Uterus (tissue), 4 donors: ENCODE measurements at places on chromosomes 13 and 19. TPM values are rescaled to one million over a fixed set of nuclear protein-coding genes. Genes with fewer than 3 reads are reported as not detected.
A peak's percentile ranks its signal among the peaks of the same experiment; 100 is the strongest.

DNA sequence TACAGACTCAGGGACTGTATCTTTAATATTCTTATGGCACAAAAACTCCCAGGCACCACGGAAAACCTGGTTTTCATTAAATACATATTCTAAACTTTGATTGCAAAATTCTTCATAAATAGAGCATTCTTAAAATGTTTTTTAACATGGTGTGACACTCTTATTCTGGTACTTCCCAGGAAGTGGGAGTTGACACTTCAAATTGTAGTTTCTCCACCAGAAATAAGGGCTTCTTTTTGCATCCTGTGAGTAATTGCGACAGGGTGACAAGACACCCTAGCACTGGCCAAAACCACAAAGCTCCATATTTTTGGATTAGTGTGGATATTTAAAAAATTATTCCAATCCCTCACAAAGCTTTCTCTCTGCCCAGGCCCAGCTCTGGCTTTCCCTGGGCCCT, 43.6 kb upstream of the MTIF3 start:
- no peaks in the 10 kb centered on the region for H3K27me3 ChIP-seq
- H3K4me3 ChIP-seq: no peak overlapping the region
- H3K36me3 ChIP-seq: no peaks in the 10 kb centered on the region
- no peak for DNase-seq

The ZNF836 gene
- total RNA-seq: 29.0 TPM

DNA sequence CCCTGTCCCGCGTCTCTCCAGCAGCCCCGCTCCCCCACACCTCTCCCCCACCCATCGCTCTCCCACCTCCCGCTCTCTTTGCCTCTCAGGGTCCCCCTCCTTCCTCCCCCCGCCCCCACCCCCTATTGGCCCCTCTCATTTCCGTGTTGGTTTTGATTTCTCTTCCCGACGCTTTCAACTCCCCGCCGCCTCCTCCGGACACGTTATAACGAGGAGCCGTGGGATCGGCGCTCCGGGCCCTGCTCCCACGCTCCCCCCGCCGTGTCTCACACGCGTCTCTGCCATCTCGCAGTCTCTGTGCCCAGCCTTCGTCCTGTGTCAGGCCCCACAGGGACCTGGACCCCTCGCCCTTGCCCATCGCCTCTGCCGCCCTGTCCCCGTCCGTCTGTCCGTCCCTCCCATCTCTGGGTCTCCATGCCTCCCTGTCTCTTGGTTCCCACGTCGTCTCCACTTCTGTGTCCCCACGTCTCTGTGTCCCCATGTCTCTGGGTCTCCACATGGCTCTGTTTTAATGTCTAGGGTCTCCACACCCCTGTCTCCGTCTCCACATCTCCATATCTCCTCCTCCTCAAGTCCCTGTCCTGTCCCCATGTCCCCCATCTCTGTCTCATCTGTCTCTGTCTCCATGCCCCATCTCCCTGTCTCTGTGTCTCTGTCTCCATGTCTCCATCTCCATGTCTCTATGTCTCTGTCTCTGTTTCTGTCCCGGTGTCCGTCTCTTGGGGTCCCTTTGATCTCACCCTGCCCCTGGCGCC, 13.1 kb downstream of the ERFL start:
- H3K27me3 ChIP-seq: peaks cover 43% of the 10 kb centered on the region
- no peak for DNase-seq
- no peaks in the 10 kb centered on the region for H3K36me3 ChIP-seq
- H3K27ac ChIP-seq: no peak overlapping the region
- no peaks in the 10 kb centered on the region for H3K4me1 ChIP-seq

- no peaks in the 10 kb centered on the region for H3K36me3 ChIP-seq
- H3K4me1 ChIP-seq: no peaks in the 10 kb centered on the region
- peak; percentile 95 for DNase-seq
These were observed at the start of gene MRPL34 for GRCh38 chr19:17305517-17306284. Gene MRPL34 (plus strand): TSS chr19:17305872. CDS start chr19:17305893, 21 bp downstream.

- no peak overlapping the region for H3K4me3 ChIP-seq
- H3K36me3 ChIP-seq: no peaks in the 10 kb centered on the region
- no peak for DNase-seq
- H3K27me3 ChIP-seq: no peaks in the 10 kb centered on the region
- H3K27ac ChIP-seq: no peak overlapping the region
These were observed 242.2 kb upstream of the EDNRB start for GRCh38 chr13:78160793-78161192.

- no peak overlapping the region for H3K4me3 ChIP-seq
- DNase-seq: no peak
- H3K4me1 ChIP-seq: no peaks in the 10 kb centered on the region
- H3K27me3 ChIP-seq: no peaks in the 10 kb centered on the region
These were observed 66.1 kb downstream of the MBD3L2B start for GRCh38 chr19:6955082-6955481.

The RNF225 gene
- total RNA-seq: not detected

The GPR183 gene
- total RNA-seq: 10.8 TPM

The S1PR5 gene
- 1.8 TPM for total RNA-seq

DNA sequence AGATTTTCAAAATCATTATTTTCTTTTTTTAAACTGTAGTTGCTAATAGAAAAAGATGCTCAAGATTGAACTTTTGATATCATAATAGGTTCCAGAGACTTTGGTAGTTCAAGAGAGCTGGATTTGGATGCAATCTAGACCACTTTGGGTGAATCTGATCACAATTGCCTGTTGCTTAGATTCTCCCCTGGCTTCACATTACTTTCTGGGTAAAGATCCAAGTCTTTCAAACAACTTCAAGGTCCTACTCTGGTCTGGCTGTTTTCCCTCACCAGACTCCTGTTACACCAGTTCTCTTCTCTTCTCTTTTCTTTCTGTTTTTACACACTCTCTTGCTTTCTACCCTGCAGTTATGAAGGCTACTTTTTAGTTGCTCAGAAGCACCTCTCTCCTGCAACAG, 7.4 kb upstream of the SPRY2 start:
- H3K27ac ChIP-seq: no peak overlapping the region
- no peaks in the 10 kb centered on the region for H3K36me3 ChIP-seq
- H3K4me1 ChIP-seq: no peaks in the 10 kb centered on the region
- no peaks in the 10 kb centered on the region for H3K27me3 ChIP-seq

DNA sequence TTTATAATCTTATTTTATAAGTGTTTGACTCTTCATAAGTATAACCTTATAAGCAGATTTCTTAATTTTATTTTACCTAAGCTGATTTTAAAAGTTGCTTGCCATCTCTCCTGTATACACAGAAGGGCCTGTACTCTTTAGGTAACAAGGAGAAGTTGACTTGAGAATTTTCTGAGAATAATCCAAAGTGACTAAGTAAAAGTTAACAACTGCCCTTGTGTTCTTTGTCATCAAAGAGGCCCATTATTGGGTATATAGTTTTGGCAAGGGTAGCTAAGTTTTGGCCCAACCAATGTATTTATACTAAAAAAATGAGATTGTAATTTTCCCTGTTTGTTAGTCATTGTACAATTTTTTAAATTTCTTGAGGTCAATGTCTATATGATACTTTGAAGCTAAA, 3.2 kb downstream of the LCP1 start:
- H3K36me3 ChIP-seq: no peaks in the 10 kb centered on the region
- no peak overlapping the region for H3K4me3 ChIP-seq
- H3K27ac ChIP-seq: no peak overlapping the region
- H3K4me1 ChIP-seq: no peaks in the 10 kb centered on the region
- DNase-seq: no peak

The IZUMO2 gene
- not detected for total RNA-seq

The FFAR2 gene
- not detected for total RNA-seq

DNA sequence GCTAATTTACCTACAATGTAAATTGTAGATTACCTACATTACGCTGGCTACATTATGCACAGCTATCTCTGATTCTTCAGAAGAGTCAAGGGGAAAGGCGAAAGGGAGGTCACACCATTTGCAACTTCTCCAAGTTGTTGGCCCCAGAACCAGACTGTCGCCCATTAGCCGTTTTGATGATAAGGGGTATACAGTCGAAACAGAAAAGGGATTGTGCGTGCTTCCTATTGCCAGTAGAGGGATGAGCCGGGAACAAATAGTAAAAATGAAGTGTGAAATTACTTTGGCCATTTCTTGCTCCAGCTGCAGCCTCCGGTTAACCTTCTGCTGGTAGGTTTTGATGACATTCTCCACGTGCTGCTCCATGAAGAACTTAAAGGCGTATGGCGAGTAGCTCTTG, 73.8 kb downstream of the LATS2 start:
- no peaks in the 10 kb centered on the region for H3K27me3 ChIP-seq
- H3K4me1 ChIP-seq: no peaks in the 10 kb centered on the region
- no peak overlapping the region for H3K4me3 ChIP-seq
- DNase-seq: no peak
- no peak overlapping the region for H3K27ac ChIP-seq
- H3K36me3 ChIP-seq: no peaks in the 10 kb centered on the region

- H3K36me3 ChIP-seq: no peaks in the 10 kb centered on the region
- DNase-seq: peak; percentile 74
These were observed 1.5 kb downstream of the ERF start for GRCh38 chr19:42253245-42254088.
